ENCODE measurements at places on chromosomes 5 and 9.

- no peak for DNase-seq
Measured at GRCh38 chr5:74384851-74385250, 255.7 kb downstream of the ENC1 start.

DNA sequence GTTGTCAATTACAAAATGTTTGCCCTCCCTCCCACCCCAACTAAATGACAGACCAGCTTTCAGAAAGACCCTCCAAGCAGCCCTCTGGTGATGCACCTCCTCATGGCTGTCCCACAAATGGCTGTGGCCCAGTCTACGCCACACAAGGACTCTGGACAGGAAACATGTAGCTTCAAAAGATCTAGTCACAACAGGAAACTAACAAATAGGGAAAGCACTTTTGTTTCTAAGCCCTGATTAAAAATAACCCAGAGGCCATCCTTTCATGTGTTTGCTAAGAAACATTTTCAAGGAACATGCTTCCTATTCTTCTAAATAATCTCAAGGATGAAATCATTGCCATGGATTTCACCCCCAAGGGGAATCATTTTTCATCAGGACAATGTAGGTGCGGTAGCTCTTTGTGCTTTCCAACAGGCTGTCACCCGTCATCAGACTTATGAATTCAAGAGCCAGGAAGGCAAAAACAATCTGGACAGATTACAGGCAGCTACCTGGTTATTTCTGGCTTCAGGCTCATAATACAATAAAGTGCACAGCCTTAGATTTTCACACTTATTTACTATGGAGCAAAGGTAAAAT lies 20.1 kb downstream of the PCSK1 start:
- DNase-seq, result no peak

DNA sequence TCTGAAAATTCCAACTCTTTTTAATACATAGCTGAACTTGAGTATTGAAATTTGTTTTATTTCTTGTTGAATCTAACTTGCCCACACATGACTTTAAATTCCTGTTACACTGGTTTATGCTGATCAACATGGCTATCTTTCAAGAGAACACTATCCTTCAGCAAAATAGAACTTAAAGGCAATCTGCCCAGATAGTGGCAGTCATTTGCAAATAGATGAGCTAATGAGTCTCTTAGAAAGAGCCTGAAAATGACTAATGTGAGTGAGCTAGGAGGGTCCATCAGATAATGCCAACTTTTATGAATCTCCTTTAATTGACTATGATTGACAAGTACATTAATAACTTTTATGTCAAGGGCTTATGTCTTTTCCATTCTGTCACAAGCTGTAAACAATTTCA lies 1360.8 kb upstream of the C9orf72 start:
- DNase-seq, result no peak

DNA sequence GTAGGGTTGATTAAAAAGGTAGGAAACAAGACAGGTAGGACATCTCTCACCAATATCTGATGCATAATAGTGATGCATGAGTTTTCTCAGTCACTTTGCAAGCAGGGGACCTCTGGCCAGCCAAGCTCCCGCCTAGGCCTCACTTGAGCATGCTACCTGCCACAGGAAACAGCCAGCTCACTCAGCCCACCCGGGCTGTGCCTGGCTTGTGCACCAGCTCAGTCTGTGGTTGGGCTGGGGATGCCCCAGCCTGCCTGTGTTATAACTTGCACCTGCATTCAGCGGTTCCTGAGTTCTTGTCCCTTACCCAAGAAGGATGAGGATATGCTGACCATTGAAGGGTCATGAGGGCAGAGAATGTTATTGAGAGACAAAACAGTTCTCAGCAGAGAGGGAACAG lies 172.8 kb upstream of the PLCXD3 start:
- no peak for DNase-seq

DNA sequence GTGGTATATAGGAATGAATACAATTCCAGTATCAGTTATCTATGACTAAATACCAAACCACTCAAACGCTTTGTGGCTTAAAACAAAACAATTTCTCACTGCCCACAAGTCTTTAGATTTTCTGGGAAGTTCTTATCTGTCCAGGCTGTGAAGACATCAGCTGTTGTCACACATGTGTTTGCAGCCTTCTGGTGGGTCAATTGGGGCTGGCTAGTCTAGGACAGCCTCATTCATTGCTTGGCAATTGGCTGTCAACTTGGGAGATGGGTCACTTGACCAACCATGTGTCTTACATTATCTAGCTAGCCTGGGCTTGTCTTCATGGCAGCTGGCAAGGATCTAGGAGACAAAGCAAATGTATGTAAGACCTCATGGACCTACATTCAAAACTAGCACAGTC lies 53.8 kb upstream of the PAPPA start:
- DNase-seq, result no peak

DNA sequence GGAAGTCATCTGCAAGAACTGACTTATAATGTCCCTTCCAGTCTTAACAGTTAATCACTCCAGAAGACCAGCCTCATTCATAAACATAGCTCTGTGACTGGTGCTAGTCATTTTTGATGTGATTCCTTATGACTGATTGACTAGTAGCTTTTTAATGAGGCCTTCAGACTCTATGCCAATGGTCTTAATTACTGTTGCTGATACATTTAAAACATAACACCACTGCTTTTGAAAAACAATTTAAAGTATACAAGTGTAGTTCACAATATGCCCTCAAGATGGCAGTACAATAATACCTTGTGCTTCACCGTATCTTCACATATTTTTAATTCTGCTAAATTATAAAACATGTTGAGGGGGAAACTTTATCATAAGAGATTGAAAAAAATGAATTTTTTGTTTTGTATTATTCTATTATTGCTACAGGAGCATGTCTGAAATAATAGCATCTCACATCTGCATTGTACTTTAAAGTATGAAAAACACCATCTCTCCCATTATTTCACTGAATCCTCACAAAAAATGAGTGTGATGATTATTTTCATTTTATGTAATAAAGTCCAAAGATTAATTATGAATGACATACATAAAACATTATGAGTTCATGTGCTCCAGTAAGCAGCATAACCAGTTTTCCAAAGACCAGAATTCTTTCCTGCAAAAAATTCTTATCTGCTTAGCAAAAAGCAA lies 55.2 kb upstream of the SHISAL2B start:
- DNase-seq, result no peak

- no peak for DNase-seq
Measured at GRCh38 chr9:2116073-2116472, 100.9 kb downstream of the SMARCA2 start.

DNA sequence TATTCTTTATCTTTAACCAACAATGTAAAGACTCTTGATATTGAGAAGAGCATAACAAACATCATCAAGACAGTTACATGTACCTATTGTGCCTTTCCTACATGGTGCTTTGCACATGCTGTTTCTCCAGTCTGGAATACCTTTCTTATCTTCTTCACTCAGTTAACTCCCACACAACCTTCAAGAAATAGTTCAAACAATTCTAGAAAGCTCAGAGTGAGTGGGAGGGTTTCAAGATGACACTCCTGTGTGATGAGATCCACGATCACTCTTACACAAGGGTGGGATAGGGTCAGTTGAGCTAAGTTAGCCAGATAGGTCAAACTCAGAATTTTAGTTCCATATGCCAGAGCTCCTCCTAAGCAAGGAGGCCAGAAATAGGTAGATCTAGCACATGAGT lies 915.5 kb downstream of the NR2F1-AS1 start:
- no peak for DNase-seq

- DNase-seq, result no peak
Measured at GRCh38 chr5:10220248-10220647, 29.4 kb downstream of the ATPSCKMT start.
